ENCODE measurements at places on chromosomes 4 and X.

GRCh38 chrX:9847071-9847470, 60.8 kb downstream of the SHROOM2 start:
- DNase-seq, result no peak

- no peak for DNase-seq
Measured at GRCh38 chrX:107597791-107598190, 30.5 kb upstream of the PRPS1 start.

DNA sequence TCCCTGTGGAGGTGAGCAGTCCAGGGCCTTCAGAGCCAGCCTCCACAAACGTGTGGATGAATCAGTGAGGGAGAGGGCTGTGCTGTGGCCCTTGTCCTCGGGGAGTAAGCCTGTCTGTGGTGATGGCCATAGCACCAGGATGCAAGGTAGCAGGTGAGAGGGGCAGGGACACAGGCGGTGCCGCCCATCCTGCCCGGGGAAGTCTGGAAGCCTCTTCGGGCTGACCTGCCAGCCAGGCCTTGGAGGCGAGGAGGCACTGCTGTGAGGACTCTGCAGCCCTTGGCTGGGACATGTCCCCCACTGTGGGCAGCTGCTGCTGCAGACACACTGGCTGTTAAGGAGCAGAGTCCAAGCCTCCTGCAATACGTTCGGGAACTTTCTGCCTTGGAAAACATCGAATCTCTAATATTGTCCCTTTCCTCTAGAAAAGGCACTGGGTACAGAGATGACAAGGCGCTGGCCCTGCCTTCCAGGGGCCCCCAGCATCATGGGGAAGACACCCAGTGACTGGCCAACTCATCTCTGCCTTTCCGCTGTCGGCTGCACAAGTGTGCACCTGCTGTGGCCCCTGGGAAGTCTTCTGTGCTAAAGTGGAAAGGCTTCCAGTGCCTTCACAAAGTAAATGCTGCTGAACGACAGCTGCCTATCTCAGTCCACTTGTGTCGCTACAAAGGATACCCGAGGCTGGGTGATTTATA, 101.4 kb downstream of the ADRA2C start:
- DNase-seq, result no peak

DNA sequence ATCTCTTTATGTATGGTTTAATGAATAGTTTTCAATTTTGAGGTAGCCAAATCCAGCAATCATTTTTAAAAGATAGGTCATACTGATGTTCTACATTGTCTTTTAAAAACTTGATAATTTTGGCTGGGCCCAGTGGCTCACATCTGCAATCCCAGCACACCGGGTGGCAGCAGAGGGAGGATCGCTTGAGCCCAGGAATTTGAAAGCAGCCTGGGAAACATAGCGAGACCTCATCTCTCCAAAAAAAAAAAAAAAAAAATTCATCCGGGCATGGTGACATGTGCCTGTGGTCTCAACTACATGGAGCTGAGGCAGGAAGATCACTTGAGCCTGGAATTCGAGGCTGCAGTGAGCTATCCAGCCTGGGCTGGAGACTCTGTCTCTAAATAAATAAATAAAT, 419.8 kb downstream of the GALNTL6 start:
- no peak for DNase-seq

DNA sequence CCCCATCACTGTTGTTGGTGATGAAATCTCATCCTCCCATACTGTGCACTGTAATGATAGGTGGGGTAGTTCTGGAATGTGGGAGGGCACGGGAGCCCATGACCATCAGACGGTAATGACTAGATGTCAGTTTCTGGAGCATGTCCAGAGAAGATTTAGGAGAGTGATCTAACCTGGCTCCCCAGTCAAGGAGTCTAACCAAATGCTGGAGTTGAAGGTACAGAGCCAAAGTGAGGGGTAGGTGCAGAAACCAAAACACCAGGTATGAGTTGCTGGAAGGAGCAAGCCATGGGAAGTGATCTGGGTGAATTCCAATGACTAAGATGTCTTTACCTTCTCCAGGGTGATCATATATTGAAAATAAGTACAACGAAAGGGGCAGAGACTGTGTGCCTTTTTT, 296.9 kb downstream of the INPP4B start:
- DNase-seq, result no peak

DNA sequence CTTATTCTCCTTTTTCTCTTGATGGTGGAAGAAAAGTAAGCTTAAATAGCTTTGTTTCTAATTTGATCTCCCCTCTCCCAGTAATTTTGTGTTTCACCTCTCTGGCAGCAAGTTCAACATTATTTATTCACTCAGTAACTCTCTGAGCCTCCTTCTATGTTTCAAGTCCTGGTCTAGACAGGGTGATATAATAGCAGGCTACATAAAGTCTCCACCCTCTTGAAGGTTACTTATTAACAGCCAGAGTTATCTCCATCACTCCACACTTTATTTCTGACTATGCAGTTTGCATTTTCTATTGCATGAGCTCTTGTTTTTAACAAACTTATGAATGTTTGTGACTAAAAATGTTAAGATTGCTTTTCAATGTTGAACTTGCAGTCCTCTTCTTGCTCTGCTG, 17.8 kb upstream of the ANOS1 start:
- DNase-seq, result no peak

DNA sequence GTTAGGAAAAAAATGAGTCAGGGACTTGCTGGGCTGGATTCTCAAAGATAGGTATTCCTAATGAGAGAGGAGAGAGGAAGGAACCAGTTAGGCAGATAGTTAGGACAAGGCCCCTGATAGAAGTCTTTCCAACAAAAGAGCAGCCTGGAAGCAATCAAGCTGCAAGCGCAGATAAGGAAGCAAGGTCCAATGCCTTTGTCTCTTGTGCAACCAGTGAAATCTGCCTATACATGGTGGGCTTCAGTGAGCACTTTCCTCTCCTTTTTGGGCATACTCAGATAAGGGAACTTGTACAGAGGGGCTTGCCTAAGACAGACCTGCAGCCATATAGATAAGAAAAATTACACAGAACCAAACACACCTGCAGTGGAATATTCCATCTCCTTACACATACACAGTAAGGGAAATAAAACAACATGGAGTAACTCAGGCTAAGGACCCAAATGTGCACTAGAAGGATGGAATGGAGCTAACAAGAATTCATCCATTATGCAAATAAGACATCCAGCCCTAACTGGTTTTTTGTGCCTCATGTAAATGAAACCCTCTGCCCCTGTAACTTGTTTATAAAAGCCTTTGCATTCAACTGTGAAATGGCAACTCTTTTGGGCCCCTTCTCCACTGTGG, 68.8 kb downstream of the PCDH18 start:
- DNase-seq, result no peak

- DNase-seq, result no peak
Measured at GRCh38 chr4:7756561-7757355, 182.9 kb downstream of the AFAP1 start.

DNA sequence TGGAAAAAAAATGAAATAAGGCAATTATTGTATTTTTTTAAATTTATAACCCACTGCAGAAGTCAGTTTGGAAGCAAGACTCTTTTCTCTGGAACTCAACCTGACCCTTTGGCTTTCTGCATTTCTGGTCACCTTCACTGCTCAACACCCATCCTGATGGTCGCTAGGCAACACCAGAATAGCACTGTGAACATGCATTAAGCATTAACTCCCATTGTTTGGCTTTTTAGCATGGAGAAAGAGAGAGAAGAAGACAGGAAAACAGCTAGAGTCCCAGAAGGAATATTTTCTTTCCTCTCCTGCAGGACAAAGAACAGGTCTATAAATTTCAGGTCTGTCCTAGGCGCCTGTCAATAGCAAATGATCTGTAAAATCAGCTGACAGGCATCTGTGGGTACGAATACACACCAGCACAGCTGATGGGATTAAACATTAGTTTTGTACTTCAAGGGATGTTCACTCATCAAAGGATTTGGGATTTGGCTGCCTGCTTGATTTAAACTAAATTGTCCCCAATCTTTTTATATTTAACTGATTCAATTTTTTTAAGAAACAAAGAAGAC, 137.2 kb upstream of the ETNPPL start:
- DNase-seq, result no peak

- no peak for DNase-seq
Measured at GRCh38 chrX:39397561-39398199, 596.4 kb downstream of the MID1IP1 start.

- no peak for DNase-seq
Measured at GRCh38 chrX:148784137-148784536, 283.7 kb downstream of the AFF2 start.

- DNase-seq, result no peak
Measured at GRCh38 chr4:153434190-153434589, 32.0 kb upstream of the TMEM131L start.

- DNase-seq, result no peak
Measured at GRCh38 chr4:52376132-52376704, 282.9 kb downstream of the USP46 start.

DNA sequence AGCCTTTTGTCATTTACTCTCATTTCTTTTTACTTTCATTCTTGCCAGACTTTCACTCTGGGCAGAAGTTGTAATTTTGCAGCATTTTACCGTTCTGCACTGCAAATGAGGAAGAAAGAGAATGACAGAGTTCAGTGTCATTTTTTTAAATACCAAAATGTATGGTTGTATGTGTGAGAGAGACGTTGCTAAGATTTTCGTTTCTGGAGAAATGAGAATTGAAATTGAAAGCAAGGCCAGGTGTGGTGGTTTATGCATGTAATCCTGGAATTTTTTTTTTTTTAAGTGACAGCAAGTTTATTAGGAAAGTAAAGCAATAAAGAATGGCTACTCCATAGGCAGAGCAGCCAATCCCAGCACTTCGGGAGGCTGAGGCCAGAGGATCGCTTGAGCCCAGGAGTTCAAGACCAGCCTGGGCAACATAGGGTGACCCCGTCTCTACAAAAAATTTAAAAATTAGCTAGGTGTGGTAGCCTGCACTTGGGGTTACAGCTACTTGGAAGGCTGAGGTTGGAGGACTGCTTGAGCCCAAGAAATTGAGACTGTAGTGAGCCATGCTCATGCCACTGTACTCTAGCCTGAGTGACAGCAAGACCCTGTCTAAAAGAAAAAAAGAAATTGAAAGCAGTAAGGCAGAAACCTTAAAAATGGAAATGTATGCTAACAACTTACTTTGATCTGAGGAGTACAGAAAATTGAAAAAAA, 12.9 kb downstream of the DCK start:
- no peak for DNase-seq

- no peak for DNase-seq
Measured at GRCh38 chrX:71532078-71532752, 689 bp upstream of the OGT start.

- DNase-seq, result no peak
Measured at GRCh38 chrX:22165732-22166457, 106.8 kb upstream of the CBLL2 start.

DNA sequence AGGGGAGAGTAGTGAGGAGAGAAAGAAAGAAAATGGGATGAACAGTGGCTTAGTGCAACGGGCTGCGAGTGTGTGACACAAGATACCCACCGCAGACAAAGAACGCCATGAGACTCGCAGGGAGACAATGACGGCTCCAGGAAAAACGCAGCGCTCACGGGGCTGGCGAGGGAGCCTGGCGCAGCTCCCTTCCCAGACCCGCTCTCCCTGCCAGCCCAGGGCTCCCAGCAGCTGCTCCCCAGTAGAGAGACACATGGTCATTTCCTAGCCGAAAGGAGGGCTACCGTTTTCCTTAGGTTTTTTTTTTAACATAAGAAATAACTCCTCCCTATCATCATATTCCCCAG, 149.5 kb downstream of the MAML3 start:
- DNase-seq, result no peak

GRCh38 chr4:69649207-69649606, 3.8 kb downstream of the UGT2A1 start:
- DNase-seq, result no peak

- no peak for DNase-seq
Measured at GRCh38 chr4:786074-786741, 39.7 kb downstream of the CPLX1 start.

Measured in stimulated activated CD8-positive, alpha-beta memory T cell treated with anti-CD3 and anti-CD28 coated beads, Interleukin-7, amount 100 ng/mL, for 1 hour (primary cell).